Fibroblast of pulmonary artery (primary cell): ENCODE measurements at places on chromosomes 6 and 20.

DNA sequence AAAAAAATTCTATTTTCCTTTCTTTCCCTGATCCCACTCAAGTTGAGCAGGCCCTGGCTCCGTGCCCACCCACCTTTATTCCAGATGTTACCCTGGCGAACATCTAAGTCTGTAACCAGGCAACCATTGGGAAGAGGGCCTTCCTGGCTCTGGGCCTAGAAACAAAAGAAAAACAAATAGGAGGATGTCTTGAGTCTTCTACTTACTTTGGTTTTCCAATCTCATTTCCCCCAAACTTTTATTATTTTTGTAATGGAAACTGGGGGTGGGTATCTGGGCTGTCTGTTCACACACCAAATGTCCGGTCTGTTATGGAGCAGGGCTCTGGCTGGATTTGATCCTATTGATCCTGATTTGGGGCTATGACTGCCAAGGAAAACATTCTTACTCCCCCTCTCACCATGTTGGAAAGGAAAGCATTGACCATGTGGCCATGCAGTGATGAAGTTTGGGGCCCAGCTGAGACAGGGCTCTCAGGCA lies 744.1 kb downstream of the DHX35 start:
- DNase-seq: no peak

GRCh38 chr6:99341862-99342455 lies 7.5 kb downstream of the FAXC start:
- DNase-seq: no peak

GRCh38 chr6:130026859-130027258 lies 8.5 kb downstream of the L3MBTL3 start:
- no peak for DNase-seq

- DNase-seq: no peak
Observed at GRCh38 chr6:52276130-52276529, 8.4 kb downstream of the MCM3 start.

GRCh38 chr6:121434037-121434770 lies 1.2 kb upstream of the GJA1 start:
- no peak for DNase-seq

DNA sequence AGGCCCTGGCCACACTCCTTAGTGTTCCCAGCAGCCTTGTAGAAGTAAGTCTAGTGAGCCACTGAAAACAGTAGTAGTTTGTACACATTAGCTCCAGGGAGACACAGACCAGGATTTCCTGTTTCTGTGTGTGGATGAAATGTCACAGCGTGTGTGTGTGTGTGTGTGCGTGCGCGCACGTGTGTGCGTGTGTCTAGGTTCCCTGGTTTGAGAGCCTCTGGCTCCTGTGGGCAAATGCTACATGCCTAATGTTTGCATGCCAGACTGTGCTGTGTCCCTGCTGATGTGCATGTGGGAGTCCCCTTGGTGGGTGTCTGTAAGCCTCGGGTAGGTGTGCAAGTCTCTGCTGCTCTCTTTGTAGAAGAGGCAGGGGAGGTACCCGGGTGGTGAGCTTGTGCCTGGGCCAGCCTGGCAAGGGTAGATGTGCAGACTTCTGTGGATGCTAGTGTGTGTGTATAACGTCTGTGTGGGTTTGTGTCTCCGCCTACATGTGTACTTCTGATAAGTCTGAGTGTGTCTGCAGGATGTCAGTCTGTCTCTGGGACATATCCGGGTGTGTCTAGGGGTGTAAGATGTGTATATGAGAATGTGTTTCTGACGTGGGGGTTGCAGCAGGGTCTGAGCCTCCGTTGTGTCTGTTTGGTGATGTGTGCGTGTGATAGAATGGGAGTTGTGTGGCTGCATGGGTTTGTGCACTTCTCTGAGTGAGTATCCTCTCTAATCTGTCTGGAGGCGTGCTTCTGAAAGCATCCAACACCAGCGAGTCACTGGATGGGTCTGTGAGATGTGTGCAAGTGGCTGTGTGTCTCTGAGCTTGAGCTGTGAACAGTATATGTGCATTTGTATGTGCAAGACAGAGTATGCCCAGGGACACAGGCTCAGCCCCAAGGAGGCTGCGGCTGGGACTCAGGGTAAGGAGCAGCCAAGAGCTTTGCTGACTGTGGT lies 19.0 kb upstream of the TLDC2 start:
- DNase-seq: peak; percentile 82

- DNase-seq: peak; percentile 14
Observed at GRCh38 chr6:55668591-55668990, 89.6 kb upstream of the HMGCLL1 start.

GRCh38 chr6:157265635-157266034 lies 57.7 kb downstream of the TMEM242 start:
- DNase-seq: no peak

- no peak for DNase-seq
Observed at GRCh38 chr6:94668876-94669275, 908.5 kb upstream of the MANEA start.

DNA sequence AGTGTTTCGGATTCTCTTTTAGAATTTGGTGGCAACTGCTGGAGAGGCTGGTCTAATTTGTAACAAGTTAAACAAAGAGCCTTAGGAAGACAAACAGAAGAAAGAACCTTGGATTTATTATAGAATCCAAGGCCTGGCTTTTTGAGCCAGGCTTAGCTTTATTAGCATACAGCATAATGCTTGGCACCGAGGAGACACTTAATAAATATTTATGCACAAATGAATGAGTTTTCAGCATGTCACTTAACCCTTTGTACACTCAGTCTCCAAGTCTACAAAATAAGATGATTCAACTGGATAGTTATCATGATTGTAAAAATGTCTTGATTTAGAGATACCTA lies 38.2 kb upstream of the AFDN start:
- DNase-seq: no peak

GRCh38 chr6:69422020-69422419 lies 374.8 kb downstream of the LMBRD1 start:
- no peak for DNase-seq

DNA sequence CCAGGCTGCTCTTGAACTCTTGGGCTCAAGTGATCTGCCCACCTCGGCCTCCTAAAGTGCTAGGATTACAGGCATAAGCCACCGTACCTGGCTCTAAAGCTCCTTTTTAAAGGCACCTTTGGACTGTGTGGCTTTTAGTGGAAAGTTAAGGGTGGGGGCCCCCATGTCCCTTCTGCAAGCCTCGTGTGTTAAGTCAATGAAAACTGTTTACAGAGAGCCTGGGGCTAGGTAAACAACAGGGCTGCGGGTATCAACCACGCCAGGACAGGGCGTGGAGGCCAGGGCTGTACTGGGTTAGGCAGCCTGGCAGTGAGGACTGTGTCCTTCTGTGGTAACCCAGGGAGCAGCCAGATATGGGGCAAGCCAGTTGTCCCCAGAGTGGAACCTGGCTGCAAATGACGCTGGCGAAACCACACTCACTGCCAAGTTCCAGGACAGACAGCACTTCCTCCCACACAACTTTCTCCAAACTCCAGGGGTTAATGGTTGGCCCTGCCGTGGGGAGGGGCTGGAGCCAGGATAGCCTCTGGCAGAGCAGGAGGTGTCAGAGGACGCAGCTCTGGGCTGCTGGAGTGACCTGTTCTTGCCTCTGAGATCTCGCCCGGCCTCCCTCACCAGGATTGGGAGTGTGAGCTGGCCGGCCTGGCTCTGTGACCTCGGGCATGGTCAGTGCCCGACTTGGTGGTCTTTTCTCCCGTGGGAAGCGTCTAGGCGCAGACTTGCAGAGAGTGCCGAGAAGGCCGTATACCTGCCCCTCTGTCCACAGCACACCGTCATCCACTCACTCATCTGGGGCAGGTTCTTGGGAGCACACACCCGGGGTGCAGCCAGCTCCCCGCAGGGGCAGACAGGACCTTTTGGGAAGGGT lies 3.2 kb downstream of the SLC17A9 start:
- DNase-seq: no peak

DNA sequence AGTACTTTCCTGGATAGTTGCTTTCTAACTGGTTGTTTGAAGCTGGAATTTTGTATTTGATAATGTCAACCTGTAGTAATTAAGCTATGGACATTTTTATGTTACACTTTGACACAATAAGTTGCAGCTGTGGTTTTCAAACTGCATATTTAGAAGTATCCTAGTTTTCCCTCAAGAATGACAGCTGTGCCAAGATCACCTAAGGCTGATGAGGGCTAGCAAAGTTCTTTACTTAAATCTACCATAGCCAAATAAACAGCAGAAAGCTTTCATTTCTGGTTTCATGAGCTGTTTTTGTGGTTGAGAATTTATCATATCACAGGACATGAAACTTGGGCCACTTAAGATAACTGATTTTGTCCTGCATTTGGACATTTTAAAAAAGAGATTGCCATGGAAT lies 30.6 kb downstream of the FAM229B start:
- DNase-seq: no peak

DNA sequence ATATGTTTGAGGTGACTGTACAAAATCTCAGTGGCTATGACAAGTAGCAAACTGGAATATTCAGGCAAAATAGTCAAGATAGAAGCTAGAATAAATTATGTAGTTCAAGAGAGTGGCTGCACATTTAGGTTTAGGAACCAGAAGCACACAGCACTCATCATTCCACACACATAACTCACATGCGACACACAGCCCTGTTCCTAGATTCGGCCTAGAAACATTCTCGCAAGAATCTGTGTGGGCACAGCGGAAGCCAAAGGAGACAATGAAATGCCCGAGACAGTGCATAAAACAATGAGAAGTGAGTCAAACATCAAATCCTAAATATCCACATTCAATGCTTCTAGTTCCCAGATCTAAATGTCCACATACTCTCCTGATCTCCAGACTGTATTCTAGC lies 9.5 kb upstream of the SUPT3H start:
- DNase-seq: peak; percentile 33

GRCh38 chr20:51389543-51390264 lies 152.8 kb downstream of the NFATC2 start:
- no peak for DNase-seq

DNA sequence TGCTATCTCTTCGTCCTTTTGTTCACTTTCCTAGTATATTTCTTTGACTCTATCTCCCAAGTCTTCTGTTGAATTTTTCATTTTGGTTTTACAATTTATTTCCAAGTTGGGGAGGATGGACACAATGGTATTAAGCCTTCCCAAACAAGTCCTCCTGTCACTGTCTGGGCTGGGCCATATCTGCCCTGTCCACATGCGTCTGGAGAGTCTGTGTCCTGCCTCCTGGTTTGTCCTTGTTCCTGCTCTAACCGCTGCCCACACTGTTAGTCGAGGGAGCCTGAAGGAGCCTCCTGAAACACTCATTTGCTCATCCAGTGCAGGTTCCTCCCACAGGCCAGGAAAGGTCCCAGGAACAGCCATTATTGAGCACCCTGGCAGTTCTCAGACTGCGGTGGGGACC lies 17.1 kb downstream of the MYT1 start:
- DNase-seq: no peak

- DNase-seq: peak; percentile 76
Observed at GRCh38 chr20:41218466-41218865, 81.1 kb downstream of the PLCG1 start.

DNA sequence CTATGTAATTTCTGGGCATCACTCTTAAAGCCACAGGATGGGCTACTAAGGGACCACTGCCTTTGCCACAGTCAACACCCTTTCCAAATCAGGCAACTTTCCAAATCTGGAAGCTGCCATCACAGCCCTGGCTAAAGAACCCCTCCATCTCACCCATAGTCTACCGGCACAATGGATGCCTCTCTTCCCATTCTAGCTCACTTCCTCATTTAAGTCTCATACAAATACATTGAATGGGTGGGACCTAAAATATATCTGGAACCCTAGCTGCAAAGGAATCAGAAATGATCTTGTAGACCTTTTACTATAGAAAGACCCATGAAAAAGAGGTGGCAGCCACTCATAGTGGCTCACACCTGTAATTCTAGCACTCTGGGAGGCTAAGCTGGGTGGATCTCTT lies 3.3 kb upstream of the TREML4 start:
- DNase-seq: no peak

- no peak for DNase-seq
Observed at GRCh38 chr20:34300256-34300806, 2.8 kb downstream of the AHCY start.

DNA sequence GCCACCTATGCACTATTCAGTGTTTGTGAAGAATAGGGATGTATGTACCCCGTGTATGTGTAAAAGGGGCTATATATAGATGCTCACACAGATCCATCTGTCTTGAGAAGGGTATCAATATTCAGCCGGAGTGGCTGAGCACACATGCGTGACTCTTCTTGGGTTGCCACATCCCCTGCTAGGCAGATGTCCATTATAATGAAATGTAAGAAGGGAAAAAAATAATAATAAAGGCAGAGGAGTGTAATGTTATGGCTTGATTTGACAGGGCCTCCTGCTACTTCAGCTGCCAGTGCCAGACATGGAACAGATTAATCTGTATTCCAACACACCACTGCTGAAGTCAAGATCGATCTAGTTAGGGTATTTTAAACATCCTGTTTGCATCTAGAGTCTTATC lies 74.2 kb upstream of the VSTM2L start:
- DNase-seq: no peak

GRCh38 chr6:4732691-4733315 lies 43.4 kb upstream of the CDYL start:
- peak; percentile 90 for DNase-seq

- no peak for DNase-seq
Observed at GRCh38 chr20:56941101-56941686, 312.1 kb downstream of the TFAP2C start.

DNA sequence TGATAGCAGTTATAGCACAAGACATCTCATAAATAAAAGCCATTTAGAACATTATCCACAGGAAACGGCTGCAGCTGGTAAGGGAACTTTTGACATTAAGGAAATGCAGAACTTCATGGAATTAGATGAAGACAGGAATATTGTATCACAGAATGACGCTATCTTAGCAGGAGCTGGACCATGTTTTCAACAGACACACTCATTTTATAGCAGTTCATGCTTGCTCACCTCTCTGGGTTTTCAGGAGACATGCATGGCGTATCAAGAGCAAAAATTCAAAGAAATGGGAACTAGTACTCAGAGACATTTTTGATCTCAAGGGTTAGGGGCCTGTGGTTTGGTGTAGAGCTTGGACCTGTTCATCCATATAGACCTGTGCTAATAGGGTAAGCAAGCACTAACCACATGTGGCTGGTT lies 125.0 kb downstream of the FYN start:
- no peak for DNase-seq

DNA sequence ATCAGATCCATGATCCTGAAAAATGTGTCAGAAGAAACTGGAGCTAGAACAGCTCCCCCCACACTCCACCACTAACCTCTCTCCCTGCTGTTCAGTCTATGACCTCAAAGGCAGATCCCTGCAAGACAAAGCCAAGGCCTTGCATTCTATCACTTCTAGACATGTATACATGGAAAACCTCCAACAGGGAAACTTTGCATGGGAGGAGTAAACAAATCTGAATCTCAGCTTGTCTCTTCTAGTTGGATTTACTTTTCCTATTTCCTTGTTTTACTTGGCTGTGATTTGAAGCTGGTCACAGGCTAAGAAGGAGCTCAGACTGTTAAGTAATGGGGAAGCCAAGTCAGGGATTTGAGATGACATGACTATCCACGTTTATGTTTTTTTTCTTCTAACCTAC lies 456.8 kb upstream of the CHD6 start:
- DNase-seq: no peak

- DNase-seq: no peak
Observed at GRCh38 chr6:166343150-166343487, 774 bp upstream of the SFT2D1 start.

- peak; percentile 92 for DNase-seq
Observed at GRCh38 chr6:151067684-151068596, 171.8 kb upstream of the AKAP12 start.
